Occipital lobe (tissue), 3 donors: ENCODE measurements at places on chromosomes 5 and 9. TPM values are rescaled to one million over a fixed set of nuclear protein-coding genes. Genes with fewer than 3 reads are reported as not detected.

PCDHGA4 gene
- 8.4 TPM for total RNA-seq

CHSY3 gene
- 41.0 TPM for total RNA-seq

KCNV2 gene
- not detected for total RNA-seq

LYSMD3 gene
- 25.6 TPM for total RNA-seq

JAK2 gene
- 40.1 TPM for total RNA-seq

ECSCR gene
- 5.5 TPM for total RNA-seq

ROPN1L gene
- total RNA-seq, result 1.9 TPM

FOXD4L6 gene
- 0.31 TPM for total RNA-seq

NIM1K gene
- total RNA-seq, result 9.0 TPM

HSD17B3 gene
- total RNA-seq, result not detected
